ENCODE measurements at places on chromosomes 1 and 21.

- DNase-seq: no peak
Measured at GRCh38 chr1:31373056-31373896, at the start of gene FABP3. FABP3 (minus strand) TSS chr1:31373076; CDS start chr1:31373014, 62 bp downstream.

DNA sequence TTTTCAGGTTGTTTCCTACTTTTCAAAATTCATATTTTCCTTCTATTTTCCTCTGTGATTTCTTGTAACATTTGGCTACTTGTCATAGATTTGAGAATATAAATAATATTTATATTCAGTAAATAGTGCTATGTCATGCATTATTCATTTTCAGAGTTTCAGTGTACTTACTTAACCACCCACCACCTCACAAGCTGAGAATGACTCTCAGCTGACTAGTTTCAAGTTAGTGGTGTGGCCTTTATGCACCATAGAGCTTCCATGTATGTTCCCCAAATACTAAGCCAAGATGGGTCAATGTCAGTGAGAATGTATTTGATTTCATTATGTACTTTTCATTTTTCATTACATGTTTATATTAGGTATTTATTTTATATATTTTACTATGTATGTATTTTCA lies 56.9 kb upstream of the RGS1 start:
- DNase-seq: no peak

DNA sequence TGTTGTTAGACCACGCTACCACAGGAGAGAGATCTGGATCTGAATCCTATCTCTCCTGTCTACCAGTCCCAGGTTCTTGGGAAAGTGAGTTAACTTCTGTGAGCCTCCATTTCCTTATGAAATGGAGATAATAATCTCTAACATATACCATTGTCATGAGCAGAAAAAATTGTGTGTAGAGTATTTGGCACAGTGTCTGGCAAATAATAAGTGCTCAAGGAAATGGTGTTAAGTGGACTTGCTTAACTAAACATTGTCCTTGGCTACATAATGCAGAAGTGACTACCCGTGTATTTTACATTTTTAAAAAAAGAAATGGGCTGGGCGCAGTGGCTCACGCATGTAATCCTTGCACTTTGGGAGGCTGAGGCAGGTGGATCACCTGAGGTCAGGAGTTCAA lies 217.4 kb downstream of the KCNH1 start:
- no peak for DNase-seq

DNA sequence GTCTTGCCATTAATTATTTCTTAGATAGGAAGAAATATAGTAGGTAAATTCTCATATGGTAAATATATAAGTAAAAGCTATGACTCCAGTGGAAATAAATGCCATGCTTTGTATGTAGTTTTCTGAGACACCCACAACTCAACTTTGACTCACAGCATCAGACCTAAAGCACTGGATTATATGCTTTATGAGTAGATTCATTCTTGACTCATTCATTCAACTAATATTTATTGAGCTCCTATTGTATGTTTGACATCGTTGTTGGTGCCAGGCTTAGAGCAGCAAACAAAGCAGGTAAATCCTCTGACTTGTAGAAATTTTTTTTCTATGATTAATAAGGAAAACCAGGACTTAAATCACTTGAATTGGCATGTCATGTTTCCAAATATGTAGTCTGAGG lies 211.4 kb downstream of the PTPRC start:
- DNase-seq: no peak

DNA sequence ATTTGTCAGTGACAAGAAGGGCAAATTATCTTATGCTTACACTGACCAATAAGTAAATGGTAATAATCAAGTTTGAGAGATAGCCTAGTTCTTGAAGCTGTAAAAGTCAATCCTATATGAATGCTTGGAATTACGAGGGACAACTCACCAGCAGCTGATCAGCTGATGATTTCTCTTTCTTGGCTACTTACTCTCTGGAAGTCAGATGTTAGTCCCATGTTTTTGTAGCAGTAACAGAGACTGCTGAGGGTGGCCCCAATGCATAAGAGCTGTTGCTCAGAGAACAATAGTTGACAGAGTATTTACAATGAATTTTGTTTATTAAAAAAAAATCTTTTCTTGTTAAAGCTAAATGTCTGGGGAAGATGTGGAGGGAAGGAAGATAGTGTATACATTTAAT lies 39.3 kb downstream of the CD160 start:
- no peak for DNase-seq

DNA sequence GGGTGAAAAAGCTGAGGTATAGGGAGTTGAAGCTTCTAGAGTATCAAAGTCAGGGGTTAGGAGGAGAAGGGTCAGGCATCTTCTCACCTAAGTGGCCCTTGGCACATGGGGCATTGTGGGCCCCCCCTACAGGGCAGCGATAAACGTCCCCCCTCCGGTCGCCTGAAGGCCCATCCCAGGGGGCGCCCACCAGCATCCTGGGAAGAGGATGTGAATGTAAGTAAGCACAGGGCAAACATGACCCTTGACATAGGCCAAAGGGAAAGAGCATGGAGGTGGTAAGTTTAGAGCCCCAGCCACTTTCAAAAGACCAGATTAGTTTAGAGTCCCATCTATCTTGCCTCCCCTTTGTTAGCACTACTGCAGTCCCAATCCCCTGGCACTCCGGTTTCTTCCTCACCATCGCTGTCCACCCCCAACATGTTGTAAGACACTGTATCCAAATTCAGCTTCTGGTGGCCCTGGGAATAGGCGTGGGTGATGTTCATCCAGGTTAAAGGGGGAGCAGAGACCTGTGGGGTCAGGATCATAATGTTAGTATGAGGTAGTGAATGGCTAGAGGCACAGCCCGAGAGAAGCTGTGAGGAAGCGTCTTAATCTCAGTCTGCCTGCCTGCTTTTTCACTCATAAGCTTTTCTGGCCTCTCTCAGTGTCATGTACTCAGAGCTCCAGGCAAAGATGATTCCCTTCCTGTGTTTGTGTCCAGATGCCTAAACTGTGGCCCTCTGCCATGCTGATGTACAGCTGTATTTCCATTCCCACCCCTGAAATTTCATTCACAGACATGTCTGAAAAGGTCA lies 2.7 kb downstream of the ITGA10 start:
- DNase-seq: no peak

DNA sequence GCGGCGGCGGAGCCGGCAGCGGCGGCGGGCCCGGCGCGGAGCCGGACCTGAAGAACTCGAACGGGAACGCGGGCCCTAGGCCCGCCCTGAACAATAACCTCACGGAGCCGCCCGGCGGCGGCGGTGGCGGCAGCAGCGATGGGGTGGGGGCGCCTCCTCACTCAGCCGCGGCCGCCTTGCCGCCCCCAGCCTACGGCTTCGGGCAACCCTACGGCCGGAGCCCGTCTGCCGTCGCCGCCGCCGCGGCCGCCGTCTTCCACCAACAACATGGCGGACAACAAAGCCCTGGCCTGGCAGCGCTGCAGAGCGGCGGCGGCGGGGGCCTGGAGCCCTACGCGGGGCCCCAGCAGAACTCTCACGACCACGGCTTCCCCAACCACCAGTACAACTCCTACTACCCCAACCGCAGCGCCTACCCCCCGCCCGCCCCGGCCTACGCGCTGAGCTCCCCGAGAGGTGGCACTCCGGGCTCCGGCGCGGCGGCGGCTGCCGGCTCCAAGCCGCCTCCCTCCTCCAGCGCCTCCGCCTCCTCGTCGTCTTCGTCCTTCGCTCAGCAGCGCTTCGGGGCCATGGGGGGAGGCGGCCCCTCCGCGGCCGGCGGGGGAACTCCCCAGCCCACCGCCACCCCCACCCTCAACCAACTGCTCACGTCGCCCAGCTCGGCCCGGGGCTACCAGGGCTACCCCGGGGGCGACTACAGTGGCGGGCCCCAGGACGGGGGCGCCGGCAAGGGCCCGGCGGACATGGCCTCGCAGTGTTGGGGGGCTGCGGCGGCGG lies 1.0 kb downstream of the ARID1A start:
- DNase-seq: peak; percentile 88

DNA sequence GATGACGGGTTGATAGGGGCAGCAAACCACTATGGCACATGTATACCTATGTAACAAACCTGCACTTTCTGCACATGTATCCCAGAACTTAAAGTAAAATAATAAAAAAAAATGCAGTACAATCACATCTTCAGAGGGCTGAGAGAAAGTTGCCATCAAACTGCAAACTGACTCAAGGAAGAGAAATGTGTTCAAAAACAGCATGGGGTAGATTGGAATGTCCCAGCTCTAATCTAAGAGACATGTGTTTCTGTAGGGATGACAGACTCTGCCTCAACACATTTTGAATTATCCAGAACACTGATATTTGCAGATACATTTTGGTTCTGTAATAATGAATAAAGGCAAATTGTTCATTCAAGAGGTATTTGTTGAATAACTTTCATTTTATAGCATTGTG lies 171.2 kb upstream of the RUNX1 start:
- no peak for DNase-seq

GRCh38 chr1:151196292-151196800 lies 2.0 kb upstream of the PIP5K1A start:
- DNase-seq: peak; percentile 21

All from stimulated activated CD8-positive, alpha-beta memory T cell treated with anti-CD3 and anti-CD28 coated beads, Interleukin-7, amount 100 ng/mL, for 4 hours (primary cell).